ENCODE measurements at places on chromosomes 2 and 18. TPM values are rescaled to one million over a fixed set of nuclear protein-coding genes. Genes with fewer than 3 reads are reported as not detected.

Gene PROC
- under 0.01 TPM for total RNA-seq

Gene SERPINB13
- total RNA-seq: not detected

Gene GPC1
- 12.5 TPM for total RNA-seq

Gene HOXD9
- 16.8 TPM for total RNA-seq

Gene HOXD13
- total RNA-seq: not detected

Gene ZNF2
- total RNA-seq: 8.1 TPM

Gene SIGLEC15
- under 0.01 TPM for total RNA-seq

Gene MC4R
- total RNA-seq: not detected

Gene CFC1
- total RNA-seq: not detected

Gene METAP1D
- 2.7 TPM for total RNA-seq

Gene NGEF
- total RNA-seq: not detected

Gene MOB4
- 28.2 TPM for total RNA-seq

Gene CXCR1
- not detected for total RNA-seq

Gene SH3BP4
- total RNA-seq: 16.0 TPM

Gene UGT1A4
- not detected for total RNA-seq

Gene GLI2
- total RNA-seq: under 0.01 TPM

Gene ZNF385B
- not detected for total RNA-seq

Gene ELOA2
- total RNA-seq: not detected

Gene CCBE1
- total RNA-seq: under 0.01 TPM

Gene MARCHF4
- total RNA-seq: 0.13 TPM

Gene SP140
- total RNA-seq: not detected

Gene CSRNP3
- total RNA-seq: 0.13 TPM

Gene CNGA3
- not detected for total RNA-seq

Gene C18orf54
- total RNA-seq: 6.9 TPM

Gene WNT10A
- not detected for total RNA-seq

Gene SH3RF3
- total RNA-seq: 8.9 TPM

Gene NDUFS1
- 102 TPM for total RNA-seq

Gene PID1
- 0.25 TPM for total RNA-seq

Gene DIPK1C
- not detected for total RNA-seq

Gene NCKAP5
- under 0.01 TPM for total RNA-seq

Gene REG1B
- total RNA-seq: not detected

Gene STRADB
- total RNA-seq: 20.5 TPM

Gene CNTNAP5
- total RNA-seq: not detected

Gene ADD2
- total RNA-seq: 23.4 TPM

Gene LRP2
- total RNA-seq: under 0.01 TPM

Gene EGR4
- not detected for total RNA-seq

Gene CCDC141
- 1.5 TPM for total RNA-seq

Gene CD207
- under 0.01 TPM for total RNA-seq

Gene IL36RN
- not detected for total RNA-seq

Gene GATA6
- 0.51 TPM for total RNA-seq

Gene DNER
- total RNA-seq: under 0.01 TPM

Gene TPGS2
- 204 TPM for total RNA-seq

Gene CERKL
- not detected for total RNA-seq

Gene IGFBP5
- total RNA-seq: 0.64 TPM

Gene MYL1
- total RNA-seq: not detected

Gene LCLAT1
- 12.8 TPM for total RNA-seq

Gene GPR17
- not detected for total RNA-seq

Gene NXPH2
- total RNA-seq: not detected

Gene WDPCP
- 3.5 TPM for total RNA-seq
